Left renal cortex interstitium (tissue), 4 donors: ENCODE measurements at places on chromosomes 13 and 19.

GRCh38 chr19:46731007-46731501 lies 14.1 kb upstream of the PRKD2 start:
- no peak for DNase-seq

DNA sequence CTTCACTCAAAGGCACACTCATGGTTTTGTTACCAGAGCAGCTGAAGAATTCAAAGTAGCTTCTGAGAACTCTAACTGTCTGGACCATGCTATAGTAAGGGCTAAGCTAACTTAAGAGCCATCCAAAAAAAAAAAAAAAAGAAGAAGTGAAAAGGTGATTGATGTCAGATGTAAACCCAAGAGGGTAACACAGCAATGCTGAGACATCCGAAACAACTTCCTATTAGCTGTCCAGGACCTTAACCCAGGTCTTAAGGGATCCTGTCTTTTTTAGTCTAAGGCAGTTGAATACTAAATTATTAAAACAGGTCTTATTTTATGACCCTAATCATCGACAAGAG lies 11.2 kb upstream of the RAB20 start:
- DNase-seq, result no peak

DNA sequence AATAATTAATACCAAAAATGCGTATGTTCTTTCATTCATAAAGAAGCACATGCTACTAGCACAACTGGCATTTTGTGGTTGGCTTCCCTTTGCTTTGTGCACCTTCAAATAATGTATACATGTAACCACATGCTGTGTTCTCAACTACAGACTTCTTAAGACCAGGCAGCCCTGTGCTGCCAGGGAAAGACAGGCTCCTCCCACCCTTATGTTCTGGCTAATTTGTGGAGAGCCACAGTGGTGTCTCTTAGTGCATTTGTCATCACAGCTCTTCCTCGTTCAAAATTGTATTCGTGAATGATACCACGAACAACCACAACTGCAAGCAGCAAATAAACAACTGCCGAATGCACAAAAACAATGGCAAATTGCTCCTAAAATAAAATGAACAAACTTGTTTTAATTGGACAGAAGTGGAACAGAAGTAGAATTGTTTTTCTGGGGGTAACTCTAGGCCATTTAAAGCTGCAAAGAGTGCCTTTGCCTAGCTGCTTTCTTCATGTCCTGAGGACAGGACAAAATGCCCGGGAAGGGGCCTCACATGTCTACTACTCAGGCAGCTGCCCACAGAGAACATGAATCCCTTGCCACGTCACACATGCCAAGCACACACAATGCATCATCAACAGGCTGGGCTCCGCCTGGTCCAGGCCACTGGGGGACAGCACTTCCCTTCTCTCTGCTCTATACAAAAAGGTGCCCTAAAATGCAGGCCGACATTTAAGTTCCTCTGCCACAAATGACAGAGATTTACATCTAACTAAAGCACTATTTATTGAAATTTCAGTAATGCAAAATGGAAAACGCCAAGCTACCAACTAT lies 21.7 kb downstream of the IRS2 start:
- no peak for DNase-seq

DNA sequence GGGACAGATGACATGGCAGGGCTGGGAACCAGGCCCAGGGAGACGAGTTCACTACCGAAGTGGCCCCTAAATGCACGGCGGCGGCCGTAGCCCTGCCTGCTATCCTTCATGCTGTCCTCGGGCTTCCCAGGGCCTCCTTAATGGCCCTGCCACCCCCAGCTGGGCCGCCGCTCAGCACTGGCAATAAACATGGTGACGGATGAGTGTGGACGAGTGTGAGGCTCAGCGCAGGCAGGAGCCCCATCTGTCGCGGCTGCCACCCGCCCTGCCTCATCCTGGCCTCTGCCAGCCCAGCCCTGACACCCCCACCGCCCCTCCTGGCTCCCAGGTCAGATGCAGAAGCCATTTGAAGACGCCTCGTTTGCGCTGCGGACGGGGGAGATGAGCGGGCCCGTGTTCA lies 13.6 kb downstream of the PIN1 start:
- no peak for DNase-seq

DNA sequence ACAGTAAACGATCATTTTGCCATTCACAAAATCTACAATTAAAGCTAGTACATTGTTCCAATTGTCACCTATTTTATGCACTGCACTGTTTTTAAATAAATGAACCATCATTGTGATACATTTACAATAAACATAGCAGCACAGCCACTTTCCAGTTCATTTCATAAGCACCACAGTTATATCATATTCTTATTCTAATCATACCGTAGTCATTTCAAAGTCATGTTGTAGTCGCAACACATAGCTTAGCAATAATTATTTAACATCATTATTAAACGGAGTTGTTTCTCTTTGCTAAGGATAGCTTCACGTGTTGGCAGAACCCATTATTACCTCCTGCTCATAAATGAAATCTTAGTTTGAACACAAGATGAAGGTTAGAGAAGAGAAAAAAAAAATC lies 2.2 kb upstream of the PCDH9 start:
- no peak for DNase-seq

DNA sequence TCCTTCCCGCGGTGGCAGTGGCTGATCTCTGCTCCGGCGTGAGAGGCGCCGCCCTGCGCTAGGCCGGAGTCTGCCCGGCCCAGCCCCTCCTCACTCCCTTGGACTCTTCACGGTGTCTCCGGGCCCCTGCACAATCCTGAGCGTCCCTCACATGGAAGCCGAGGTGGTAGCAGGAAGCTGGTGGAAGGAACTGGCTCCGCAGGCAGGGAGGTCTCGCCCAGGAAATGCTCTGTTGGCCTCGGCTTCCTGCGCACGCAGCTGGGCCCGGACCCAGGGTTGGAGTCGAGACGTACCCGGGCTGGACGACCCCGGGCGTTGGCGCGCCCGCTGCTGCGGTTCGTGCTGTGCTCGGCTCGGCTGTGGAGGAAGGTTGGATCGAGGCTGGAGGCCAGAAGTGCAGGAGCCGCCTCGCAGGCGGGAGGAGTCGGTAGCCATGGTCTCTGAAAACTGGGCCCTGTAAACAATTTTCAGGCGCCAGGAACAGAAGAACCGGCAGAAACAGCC lies 46.3 kb downstream of the ZNF724 start:
- no peak for DNase-seq
